ENCODE measurements at places on chromosomes 5 and 9.

DNA sequence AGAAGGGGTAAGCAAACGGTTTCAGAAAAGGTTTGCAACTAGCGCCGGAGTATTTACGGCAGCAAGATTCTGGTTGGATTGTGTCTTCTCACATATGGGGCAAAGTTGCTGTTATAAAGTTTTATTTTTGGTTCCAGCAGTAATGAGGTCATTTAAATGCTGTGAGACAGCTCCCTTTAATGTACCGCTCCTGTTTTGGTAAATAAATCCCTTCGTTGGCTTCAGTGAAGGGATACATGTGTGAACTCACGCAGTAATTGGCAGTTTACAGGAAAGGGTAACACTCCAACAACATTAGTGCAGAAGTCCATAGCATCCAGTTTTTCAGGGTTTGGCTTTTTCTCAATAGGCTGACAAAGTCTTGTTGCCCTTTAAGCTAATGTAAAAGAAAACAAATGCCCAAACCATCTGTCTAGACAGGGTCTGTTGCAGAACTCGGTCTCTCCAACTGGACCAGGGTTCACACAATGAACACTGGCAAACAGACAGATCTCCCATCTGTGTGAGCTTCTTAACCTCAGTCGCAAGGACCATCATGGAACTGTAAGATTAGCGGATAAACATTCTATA, 184.0 kb downstream of the GOLPH3 start:
- H3K27me3 ChIP-seq, result no peaks in the 10 kb centered on the region
- H3K4me3 ChIP-seq, result no peak overlapping the region

GRCh38 chr9:71683598-71684235, 84.6 kb downstream of the CEMIP2 start:
- no peaks in the 10 kb centered on the region for H3K27me3 ChIP-seq
- peaks cover 6% of the 10 kb centered on the region for H3K4me1 ChIP-seq

DNA sequence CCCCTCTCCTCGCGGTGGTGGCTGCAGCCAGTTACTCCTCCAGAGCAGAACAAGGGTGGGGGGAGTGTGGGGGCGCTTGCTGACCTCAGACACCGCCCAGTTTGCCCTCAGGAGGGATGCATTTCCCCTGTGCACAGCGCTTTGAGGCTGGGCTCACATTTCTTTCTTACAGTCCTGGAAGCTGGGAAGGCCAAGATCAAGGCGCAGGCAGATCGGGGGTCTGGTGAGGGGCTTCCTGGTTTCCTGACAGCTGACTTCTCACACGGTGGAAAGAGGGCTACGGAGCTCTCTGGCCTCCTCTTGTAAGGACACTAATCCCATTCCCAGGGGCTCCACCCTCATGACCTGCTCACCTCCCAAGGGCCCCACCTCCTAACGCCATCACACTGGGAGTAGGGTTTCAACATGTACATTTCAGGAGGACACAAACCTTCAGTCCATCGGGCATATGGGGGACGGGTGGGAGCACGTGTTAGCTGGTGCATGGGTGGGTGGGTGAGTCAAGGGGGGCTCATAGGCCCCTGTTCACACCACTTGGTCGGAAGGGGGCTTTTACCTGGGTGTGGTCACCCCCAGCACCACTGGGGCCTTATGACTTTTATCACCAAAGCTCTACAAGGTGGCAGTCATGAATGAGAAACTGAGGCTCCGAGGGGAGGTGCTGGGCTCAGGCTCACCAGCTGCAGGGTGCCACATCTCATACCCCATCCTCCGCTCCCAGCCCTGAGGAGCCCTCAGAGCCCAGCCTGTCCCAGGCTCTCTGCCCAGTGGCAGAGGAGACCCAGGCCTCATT, 7.7 kb upstream of the SCGB3A1 start:
- no peak overlapping the region for H3K4me3 ChIP-seq
- DNase-seq, result no peak
- no peaks in the 10 kb centered on the region for H3K36me3 ChIP-seq
- no peaks in the 10 kb centered on the region for H3K4me1 ChIP-seq
- H3K27ac ChIP-seq, result no peak overlapping the region
- no peaks in the 10 kb centered on the region for H3K27me3 ChIP-seq

GRCh38 chr5:152297866-152298265, 107.2 kb downstream of the NMUR2 start:
- no peak overlapping the region for H3K27ac ChIP-seq
- no peak overlapping the region for H3K4me3 ChIP-seq
- H3K27me3 ChIP-seq, result no peaks in the 10 kb centered on the region
- no peaks in the 10 kb centered on the region for H3K4me1 ChIP-seq
- no peak for DNase-seq

- H3K4me1 ChIP-seq, result no peaks in the 10 kb centered on the region
- DNase-seq, result no peak
- no peak overlapping the region for H3K4me3 ChIP-seq
- no peak overlapping the region for H3K27ac ChIP-seq
- no peaks in the 10 kb centered on the region for H3K27me3 ChIP-seq
Measured at GRCh38 chr9:17204611-17205152, 69.8 kb downstream of the CNTLN start.

DNA sequence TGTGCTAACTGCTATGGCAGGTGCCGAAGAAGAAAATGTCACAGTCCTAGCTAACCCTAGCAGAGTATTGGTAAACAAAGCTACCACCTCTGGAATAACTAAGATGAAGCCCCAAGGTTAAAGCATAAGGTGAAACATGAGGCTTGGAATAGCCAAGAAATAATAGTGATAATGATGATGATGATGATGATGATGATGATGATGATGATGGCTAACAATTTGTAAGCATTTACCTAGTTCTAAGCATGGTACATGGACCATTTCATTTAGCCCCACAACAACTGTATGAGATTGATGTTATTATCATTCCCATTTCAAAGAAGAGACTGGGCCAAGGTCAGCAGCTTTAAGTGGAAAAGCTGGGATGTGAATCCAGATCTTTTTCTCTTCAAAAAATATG, 35.3 kb downstream of the SH3RF2 start:
- no peak overlapping the region for H3K27ac ChIP-seq
- DNase-seq, result no peak
- no peak overlapping the region for H3K4me3 ChIP-seq
- no peaks in the 10 kb centered on the region for H3K4me1 ChIP-seq
- no peaks in the 10 kb centered on the region for H3K36me3 ChIP-seq

- H3K4me1 ChIP-seq, result peaks cover 2% of the 10 kb centered on the region
- no peak for DNase-seq
- no peak overlapping the region for H3K27ac ChIP-seq
- H3K27me3 ChIP-seq, result no peaks in the 10 kb centered on the region
- no peaks in the 10 kb centered on the region for H3K36me3 ChIP-seq
- no peak overlapping the region for H3K4me3 ChIP-seq
Measured at GRCh38 chr5:139077899-139078298, 120.3 kb downstream of the SIL1 start.

DNA sequence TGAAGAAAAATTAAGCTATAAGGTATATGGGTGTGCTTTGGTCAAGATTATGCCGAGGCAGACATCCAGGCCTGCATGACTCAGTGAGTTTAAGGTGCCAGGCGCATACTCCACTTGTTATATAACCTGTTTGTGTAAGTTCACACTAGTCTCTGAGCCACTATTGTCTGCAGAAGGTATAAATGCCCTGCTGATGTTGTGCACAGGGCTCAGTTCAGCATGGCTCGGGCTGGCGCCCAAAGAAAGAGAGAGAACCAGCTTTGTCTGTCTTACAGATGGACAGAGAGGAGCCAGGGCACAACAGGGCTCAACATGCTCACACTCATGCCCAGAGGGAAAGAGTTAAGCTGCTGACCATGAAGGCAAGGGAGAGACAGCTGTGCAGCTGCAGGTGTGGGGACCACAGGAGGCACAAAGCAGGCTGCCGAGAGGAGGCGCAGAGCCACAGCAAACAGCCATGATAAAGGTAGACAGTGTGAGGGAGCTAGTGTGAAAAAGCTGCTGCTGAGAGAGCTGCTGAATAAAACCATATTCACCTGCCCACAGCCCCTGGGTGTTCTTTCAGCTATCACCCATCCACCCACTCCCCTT, 1587.6 kb upstream of the C9orf72 start:
- no peak overlapping the region for H3K27ac ChIP-seq
- H3K4me1 ChIP-seq, result no peaks in the 10 kb centered on the region
- no peaks in the 10 kb centered on the region for H3K27me3 ChIP-seq

DNA sequence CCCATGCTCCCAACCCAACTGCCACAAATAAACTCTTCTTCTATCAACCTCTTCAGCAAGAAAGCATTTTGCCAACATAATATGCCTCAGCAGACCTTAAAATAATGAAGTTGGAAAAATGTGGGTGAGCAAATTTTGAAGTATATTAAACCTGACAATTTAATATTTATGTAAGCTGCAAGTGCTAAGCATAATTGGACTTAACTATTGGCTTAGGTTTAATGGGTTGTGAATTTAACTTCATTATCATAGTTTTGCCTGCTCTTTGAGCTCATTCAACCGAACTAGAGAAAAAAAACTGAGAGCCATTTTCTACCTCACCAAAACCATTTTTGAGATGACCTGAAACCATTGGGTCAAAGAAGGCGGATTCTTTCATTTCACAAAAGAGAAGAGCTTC, 805.5 kb upstream of the DMAC1 start:
- no peak for DNase-seq
- no peak overlapping the region for H3K27ac ChIP-seq
- no peaks in the 10 kb centered on the region for H3K36me3 ChIP-seq
- H3K4me3 ChIP-seq, result no peak overlapping the region

GRCh38 chr9:89542401-89543021, 44.6 kb upstream of the SEMA4D start:
- H3K4me1 ChIP-seq, result peaks cover 8% of the 10 kb centered on the region
- no peak for DNase-seq
- H3K4me3 ChIP-seq, result no peak overlapping the region

- no peak overlapping the region for H3K4me3 ChIP-seq
- H3K27ac ChIP-seq, result peak overlapping the region; percentile 7
- H3K36me3 ChIP-seq, result peaks cover 35% of the 10 kb centered on the region
- DNase-seq, result no peak
- peaks cover 4% of the 10 kb centered on the region for H3K4me1 ChIP-seq
Measured at GRCh38 chr9:114350636-114351401, 21.1 kb downstream of the ORM2 start.

GRCh38 chr5:173878224-173878967, 9.8 kb upstream of the CPEB4 start:
- H3K27me3 ChIP-seq, result no peaks in the 10 kb centered on the region
- H3K27ac ChIP-seq, result no peak overlapping the region
- H3K36me3 ChIP-seq, result no peaks in the 10 kb centered on the region
- H3K4me1 ChIP-seq, result no peaks in the 10 kb centered on the region

GRCh38 chr9:97293818-97294217, 13.6 kb upstream of the CCDC180 start:
- H3K36me3 ChIP-seq, result peaks cover 19% of the 10 kb centered on the region
- no peaks in the 10 kb centered on the region for H3K27me3 ChIP-seq
- no peak for DNase-seq
- no peak overlapping the region for H3K4me3 ChIP-seq
- H3K4me1 ChIP-seq, result peaks cover 3% of the 10 kb centered on the region
